ENCODE measurements at places on chromosomes 16 and 17. TPM values are rescaled to one million over a fixed set of nuclear protein-coding genes. Genes with fewer than 3 reads are reported as not detected.

NETO2 gene
- total RNA-seq: 0.27 TPM

CHRNE gene
- total RNA-seq: not detected

ALOX12B gene
- not detected for total RNA-seq

MYH2 gene
- total RNA-seq: 0.28 TPM

DNA sequence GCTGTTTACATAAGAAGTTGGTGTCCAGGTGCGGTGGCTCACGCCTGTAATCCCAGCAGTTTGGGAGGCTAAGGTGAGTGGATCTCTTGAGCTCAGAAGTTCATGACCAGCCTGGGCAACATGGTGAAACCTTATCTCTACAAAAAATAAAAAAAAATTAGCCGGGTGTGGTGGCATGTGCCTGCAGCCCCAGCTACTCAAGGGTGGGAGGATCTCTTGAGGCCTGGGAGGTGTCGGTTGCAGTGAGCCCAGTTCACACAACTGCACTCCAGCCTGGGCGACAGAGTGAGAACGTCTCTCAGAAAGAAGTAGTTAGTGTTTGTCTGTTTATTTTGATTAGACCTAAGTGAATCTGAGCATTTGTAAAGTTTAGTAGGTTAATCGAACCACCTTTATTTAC lies 12.8 kb downstream of the DDX19A start:
- DNase-seq: no peak

GRCh38 chr17:59901604-59902003 lies 8.7 kb downstream of the RPS6KB1 start:
- no peak for DNase-seq

DNA sequence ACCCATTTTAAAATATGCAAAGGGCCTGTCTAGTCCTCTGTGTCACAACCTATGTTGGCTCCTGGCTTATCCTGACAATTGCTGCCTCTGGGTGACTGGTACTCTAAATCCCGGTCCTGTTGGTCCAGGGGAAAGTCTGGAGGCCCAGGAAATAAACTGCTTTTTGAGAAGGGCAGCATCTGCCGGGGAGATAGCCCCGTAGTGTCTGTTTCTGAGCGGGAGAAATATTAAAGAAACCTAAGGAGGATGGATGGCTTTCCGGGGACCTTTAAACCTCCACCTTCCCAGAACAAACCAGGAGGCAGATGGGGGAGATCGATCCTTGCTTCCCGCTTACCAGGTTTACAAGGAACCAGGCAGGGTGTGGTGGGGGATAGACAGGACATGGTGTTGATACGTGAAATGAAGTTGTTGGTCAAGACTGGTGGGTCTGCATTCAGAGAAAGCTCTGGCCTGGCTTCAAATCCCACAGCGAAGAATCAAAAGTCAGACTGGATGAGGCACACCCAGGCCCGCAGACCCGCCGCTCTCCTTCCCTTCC lies 3.8 kb downstream of the HOXB2 start:
- no peak for DNase-seq

Data from thoracic aorta (tissue), 2 donors.